Ovary (tissue), 10 donors: ENCODE measurements at places on chromosomes 6 and 20. TPM values are rescaled to one million over a fixed set of nuclear protein-coding genes. Genes with fewer than 3 reads are reported as not detected.

Gene PPIL6
- 6.3 TPM for polyA plus RNA-seq

Gene HLA-DOA
- polyA plus RNA-seq: 25.3 TPM

Gene PTCHD4
- 0.55 TPM for polyA plus RNA-seq

Gene SIRPD
- not detected for polyA plus RNA-seq

Gene PPP1R16B
- polyA plus RNA-seq: 2.5 TPM

Gene L3MBTL3
- 13.5 TPM for polyA plus RNA-seq

Gene EYA4
- polyA plus RNA-seq: 2.5 TPM

Gene PCK1
- polyA plus RNA-seq: 0.54 TPM

Gene FAM209B
- polyA plus RNA-seq: 0.22 TPM

Gene RHAG
- polyA plus RNA-seq: not detected

Gene TBP
- polyA plus RNA-seq: 11.8 TPM

Gene CCN6
- polyA plus RNA-seq: not detected

Gene NAPB
- 9.3 TPM for polyA plus RNA-seq

Gene C20orf173
- polyA plus RNA-seq: not detected

Gene FUT9
- polyA plus RNA-seq: not detected

Gene TBXT
- polyA plus RNA-seq: not detected

Gene INSM1
- 0.02 TPM for polyA plus RNA-seq

Gene TNF
- not detected for polyA plus RNA-seq

Gene PLAGL1
- polyA plus RNA-seq: 17.8 TPM

Gene CEP85L
- 4.0 TPM for polyA plus RNA-seq

Gene FAM184A
- 3.6 TPM for polyA plus RNA-seq

Gene CD109
- polyA plus RNA-seq: 1.2 TPM

Gene GPLD1
- polyA plus RNA-seq: 1.2 TPM

Gene POU5F1
- 0.41 TPM for polyA plus RNA-seq

Gene EDN3
- 0.57 TPM for polyA plus RNA-seq

Gene CD24
- polyA plus RNA-seq: 0.86 TPM

Gene LST1
- 12.2 TPM for polyA plus RNA-seq

Gene NRSN1
- not detected for polyA plus RNA-seq

Gene THBS2
- 65.3 TPM for polyA plus RNA-seq

Gene MDFI
- 3.8 TPM for polyA plus RNA-seq

Gene FOXP4
- 2.3 TPM for polyA plus RNA-seq

Gene HTR1B
- 0.63 TPM for polyA plus RNA-seq

Gene PGBD1
- polyA plus RNA-seq: 3.5 TPM

Gene MATN4
- not detected for polyA plus RNA-seq

Gene RAET1L
- not detected for polyA plus RNA-seq

Gene TFEB
- polyA plus RNA-seq: 6.9 TPM

Gene C6orf52
- 1.5 TPM for polyA plus RNA-seq

Gene IP6K3
- 0.11 TPM for polyA plus RNA-seq

Gene MTFR2
- polyA plus RNA-seq: 0.75 TPM

Gene KCNQ2
- polyA plus RNA-seq: not detected

Gene POM121L2
- polyA plus RNA-seq: 0.02 TPM

Gene MARCKS
- polyA plus RNA-seq: 53.5 TPM

Gene PRPH2
- 2.8 TPM for polyA plus RNA-seq

Gene GHRH
- not detected for polyA plus RNA-seq

Gene RIPOR3
- 9.6 TPM for polyA plus RNA-seq

Gene PRDM13
- polyA plus RNA-seq: not detected

Gene TFAP2D
- not detected for polyA plus RNA-seq

Gene BTBD9
- polyA plus RNA-seq: 7.2 TPM

Gene PNPLA1
- polyA plus RNA-seq: 0.04 TPM

Gene OR2J3
- polyA plus RNA-seq: not detected

Gene RNASET2
- polyA plus RNA-seq: 79.7 TPM

Gene CHRNA4
- polyA plus RNA-seq: not detected

Gene SALL4
- polyA plus RNA-seq: 0.03 TPM

Gene GPSM3
- polyA plus RNA-seq: 8.7 TPM

Gene LRRN4
- polyA plus RNA-seq: 0.33 TPM

Gene CDSN
- 0.05 TPM for polyA plus RNA-seq

Gene SRMS
- polyA plus RNA-seq: not detected

Gene TUBB2B
- polyA plus RNA-seq: 0.81 TPM

Gene SLC16A10
- 0.80 TPM for polyA plus RNA-seq

Gene ANGPT4
- polyA plus RNA-seq: 3.7 TPM
